CD4-positive, alpha-beta T cell treated with Interleukin-12 subunit alpha and Interleukin-12 subunit beta, for 1 hour (primary cell): ENCODE measurements at places on chromosomes 13 and 19.

DNA sequence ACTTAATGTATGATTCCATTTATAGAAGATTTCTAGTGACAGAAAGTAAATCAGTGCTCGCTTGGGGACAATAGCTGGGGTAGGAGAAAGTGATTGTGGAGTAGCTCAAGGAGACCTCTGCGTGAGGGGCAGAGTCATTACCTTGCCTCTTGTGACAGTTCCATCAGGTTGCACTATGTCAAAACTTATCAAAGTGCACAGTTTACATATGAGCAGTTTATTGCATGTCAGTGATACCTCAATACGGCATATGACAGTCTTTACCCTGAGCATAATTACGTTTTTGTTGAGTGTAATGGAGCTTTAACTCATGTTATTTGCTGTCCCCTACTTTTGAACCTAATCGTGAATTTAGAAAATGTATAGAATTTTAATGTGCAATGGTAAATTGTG, 15.0 kb downstream of the ARHGEF7 start:
- DNase-seq: no peak

GRCh38 chr19:50870417-50871089, 2.7 kb upstream of the KLK2 start:
- DNase-seq: no peak

DNA sequence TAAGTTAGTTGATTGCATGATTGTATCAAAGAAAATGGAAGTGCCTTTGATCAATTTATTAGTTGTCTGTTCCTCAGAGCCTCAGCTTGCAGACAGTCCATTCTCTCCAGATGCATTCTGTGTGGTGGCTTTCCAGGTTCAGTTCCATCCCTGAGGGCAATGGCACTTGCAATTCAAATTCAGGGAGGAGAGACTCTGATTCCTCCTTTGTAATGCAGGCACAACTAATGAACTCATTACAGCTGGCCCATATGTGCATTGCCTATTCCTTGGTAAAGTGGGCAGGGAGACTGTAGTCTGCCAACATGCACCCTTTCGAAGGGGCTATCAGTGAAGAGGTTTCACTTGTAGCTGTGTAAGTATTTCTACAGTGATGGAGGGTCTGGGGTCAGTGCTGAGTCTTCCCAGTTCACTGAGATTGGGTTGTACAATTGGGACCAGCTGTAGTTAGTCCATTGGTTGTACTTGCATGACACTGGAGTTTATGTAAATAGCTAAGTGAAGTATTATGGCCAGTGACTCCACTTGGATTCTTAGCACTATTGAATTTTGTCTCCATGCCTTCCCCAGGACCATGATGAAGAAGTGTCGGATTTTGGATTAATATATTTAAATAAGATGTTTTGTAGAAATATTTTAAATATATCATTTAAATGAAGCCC, 401.7 kb downstream of the GPC6 start:
- no peak for DNase-seq

DNA sequence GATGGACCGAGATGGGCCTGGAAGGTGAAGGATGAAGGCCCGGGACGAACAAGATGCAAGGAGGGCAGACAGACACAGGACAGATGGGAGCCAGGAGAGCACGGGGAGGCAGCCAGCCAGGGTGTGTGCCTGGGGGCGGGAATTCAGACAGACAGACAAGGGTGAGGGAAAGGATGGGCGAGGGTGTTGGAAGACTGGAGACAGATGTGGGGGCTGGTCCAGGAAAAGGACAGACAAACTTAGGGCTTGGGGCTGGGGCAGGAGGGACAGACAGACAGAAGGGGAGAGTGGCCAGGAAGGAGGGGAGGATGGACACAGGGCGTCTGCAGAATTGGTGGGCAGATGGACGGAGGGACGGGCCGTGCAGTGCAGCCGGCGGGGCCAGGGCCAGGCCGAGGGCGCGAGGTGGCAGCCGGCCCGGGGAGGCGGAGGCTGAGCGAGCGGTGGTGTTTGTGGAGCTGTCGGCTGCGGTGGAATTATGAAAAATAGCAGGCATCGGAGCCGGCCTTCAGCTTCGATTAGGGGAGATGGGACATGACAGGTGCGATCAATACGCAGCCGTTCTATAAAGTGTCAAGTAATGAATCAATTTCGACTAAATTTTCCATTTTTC, 4.6 kb upstream of the ERFL start:
- DNase-seq: no peak

DNA sequence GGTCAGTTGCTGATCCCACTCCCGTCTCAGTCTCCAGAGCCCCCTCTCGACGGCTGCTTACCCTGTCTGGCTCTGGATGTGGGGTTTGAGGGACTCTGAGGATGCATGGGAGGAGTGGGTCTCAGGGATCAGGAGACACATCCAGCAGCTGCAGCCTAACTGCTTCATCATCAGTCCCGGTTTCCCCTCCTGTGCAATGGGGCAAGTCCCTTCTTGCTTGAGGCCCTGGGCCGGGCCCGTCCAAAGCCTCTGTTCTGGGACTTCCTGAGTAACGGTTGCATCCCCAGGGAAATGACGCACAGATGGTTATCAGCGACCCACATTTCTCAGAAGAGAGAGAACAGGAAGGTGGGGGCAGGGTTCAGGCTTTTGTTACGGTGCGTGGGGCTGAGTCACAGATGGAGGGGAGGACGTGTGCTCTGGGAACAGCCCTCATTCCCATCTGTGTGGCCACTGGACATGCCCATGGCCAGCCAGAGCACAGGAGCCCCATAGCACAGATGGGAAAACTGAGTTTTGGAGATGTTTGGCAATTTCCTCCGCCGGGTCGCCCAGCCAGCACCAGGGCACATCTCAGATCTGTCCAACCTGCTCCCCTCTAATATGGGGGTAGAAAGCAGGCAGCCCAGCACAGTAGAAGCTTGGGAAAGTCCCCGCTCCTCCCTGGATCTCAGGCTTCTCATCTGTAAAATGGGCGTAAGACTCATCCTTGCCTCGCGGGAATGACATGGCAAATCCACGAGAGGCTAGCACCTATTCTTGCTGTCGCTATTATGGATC, 19.3 kb downstream of the GNA15 start:
- peak; percentile 88 for DNase-seq

DNA sequence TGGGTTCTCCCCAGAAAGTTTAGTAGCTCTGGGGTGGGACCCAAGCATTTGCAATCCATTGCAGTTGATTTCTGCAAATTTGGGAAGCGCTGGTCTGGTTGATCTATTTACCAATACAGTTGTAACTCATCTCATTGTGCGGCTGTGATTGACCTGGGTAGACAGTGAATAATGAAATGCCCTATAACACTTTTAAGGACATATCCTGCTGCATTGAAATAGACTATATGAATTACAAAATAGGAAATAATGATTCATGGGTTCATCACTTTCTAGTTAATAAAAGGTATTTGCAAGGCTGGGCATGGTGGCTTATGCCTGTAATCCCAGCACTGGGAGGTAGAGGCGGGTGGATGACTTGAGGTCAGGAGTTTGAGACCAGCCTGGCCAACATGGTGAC, 59.0 kb upstream of the FARP1 start:
- no peak for DNase-seq

DNA sequence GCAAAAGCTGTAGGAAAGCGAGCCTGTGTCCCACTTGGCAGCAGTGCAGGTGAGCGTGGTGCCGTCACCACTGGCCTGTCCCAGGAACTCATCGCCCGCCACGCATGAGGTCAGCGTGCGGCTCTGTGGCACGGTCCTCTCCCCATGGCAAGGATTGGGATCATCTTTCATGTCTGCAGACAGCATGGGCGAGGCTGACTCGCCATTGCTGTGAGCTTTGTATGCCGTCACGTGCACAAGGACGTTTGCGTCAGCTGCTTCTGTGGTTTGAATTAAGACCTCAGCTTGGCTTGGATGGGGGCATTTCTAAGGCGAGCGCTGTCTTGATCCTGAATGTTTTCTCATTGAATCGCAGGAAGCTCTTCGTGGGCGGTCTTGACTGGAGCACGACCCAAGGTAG, 9.8 kb downstream of the DAZAP1 start:
- no peak for DNase-seq

- no peak for DNase-seq
These were observed 20.3 kb downstream of the CHST8 start for GRCh38 chr19:33641956-33642498.

GRCh38 chr13:113158946-113159345, 498 bp downstream of the PROZ start:
- no peak for DNase-seq

DNA sequence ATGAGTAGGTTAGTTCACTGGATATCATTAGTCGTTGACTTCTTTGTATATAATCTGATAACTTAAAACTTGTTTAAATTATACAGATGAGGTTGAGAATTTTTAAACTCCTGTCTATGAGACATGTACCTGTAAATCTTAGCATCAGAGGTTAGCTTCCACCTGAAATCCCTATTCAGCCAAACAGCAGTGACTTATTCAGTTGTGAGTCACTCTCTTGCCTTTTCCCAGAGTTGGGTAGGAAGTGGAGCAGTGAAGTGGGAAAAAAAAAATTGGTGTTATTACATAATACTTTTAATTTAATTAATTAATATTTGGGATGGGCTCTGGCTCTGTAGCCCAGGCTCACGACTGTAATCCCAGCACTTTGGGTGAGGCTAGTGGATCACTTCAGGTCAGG, 32.9 kb downstream of the ZNF701 start:
- DNase-seq: no peak

GRCh38 chr19:7624810-7625209, 4.5 kb downstream of the XAB2 start:
- DNase-seq: no peak

- DNase-seq: no peak
These were observed 42.0 kb upstream of the RXFP2 start for GRCh38 chr13:31697290-31697689.

DNA sequence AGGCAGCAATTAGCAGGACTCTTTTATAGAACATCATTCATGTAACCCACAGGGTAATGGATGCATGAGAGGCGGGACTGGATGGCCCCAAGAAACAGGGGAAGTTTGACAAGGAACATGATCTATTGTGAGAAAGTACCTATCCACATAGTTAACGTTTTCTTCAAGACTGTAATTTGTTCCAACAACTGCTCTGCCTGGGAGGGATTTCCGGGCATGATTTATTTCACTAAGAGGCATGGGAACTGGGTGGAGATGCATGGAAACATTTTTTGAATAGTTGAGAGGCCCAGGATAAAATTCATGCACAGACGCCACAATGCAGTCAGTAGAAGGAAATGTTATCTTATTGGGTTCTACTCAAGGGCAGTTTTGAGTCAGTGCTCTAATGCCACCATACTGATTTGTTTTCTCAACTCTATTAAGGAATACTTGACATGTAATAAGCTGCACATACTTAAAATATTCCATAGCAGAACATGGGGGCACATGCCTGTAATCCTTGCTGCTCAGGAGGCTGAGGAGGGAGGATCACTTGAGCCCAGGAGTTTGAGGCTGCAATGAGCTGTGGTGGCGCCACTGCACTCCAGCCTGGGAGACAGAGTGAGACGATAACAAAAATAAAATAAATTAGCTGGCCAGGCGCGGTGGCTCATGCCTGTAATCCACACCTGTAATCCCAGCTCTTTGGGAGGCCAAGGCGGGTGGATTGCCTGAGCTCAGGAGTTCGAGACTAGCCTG, 9.9 kb upstream of the ATG4D start:
- DNase-seq: no peak

GRCh38 chr13:112074139-112074865, 7.4 kb downstream of the SOX1 start:
- DNase-seq: no peak

DNA sequence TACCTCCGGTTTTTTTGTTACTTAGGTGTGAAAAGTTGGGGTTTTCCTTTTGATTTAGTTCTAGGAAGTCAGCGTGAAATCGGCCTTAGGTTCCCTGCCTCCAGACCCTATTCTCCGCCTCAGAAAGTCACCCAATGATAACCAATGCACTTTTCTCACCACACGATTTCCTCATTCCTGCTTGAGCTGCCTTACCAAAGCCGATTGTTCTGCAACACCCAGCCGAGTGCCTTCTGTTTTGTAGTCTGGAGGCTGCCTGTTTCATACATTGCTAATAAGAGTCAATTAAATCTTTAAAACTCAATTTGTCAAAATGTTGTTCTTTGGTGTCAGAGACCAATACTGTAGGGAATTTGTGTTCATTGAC, 39.7 kb downstream of the GJA3 start:
- DNase-seq: no peak

DNA sequence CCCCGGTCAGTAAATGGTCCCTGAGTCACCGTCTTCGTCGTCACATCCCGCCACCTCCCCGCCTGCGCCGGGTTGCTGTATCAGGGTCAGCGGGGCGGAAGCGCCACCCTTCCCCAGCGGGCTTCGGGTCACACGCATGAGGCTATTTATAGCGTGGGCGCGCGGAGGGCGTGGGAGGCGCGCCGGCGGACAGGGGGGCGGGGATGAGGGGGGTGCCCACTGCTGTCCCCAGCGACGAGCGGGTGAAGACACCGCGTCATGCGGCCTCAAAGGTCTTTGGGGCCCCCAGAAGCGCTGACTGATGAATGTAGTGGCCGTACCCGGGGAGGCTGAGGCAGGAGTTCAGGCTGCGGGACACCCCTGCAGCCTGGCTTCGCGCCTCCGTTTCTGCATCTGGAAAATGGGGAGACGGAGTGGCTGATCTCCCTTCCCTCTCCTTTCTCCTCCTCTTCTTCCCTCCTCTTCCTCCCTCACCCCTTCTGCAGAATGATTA, 7.9 kb downstream of the UNC13A start:
- DNase-seq: peak; percentile 62

DNA sequence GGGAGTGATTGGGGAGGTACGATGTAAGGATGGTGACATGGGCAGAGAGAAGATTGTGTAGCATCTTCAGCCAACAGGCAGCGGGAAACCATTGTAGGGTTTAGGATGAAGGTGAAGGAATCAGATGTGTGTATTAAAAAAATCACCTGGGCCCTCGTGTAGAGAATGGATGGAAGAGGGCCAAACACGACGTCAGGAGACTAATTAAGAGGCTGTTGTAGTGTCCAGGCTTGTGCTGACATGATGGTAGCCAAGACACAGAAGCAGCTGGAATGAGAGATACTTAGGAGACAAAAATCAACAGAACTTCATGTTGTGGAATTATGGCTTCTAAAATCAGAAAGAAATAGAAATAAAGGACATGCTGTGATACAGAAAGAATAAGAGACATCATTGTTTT, 41.2 kb upstream of the ARGLU1 start:
- DNase-seq: no peak

DNA sequence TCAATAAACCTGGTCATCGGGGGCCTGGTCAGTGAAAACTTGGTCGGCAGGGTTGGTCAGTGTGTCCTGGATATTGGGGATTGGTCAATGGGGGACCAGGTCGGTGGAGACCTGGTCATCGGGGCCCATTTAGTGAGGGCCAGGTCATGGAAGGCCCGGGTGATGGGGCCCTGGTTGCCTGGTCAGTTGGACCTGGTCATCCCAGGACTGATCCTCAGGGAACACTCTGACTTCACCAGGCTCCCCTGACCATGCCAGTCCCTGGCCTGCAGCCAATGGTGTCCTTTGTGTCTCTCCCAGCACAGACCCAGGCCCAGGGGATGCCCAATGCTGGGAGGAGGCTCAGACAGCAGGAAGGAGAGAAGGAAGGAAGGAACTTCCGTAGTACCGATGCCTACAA, 42.1 kb upstream of the TPM4 start:
- DNase-seq: no peak

GRCh38 chr19:18440415-18440877, 2.5 kb upstream of the ISYNA1 start:
- peak; percentile 50 for DNase-seq

- peak; percentile 34 for DNase-seq
These were observed 20.5 kb downstream of the DZIP1 start for GRCh38 chr13:95624020-95624419.

- DNase-seq: no peak
These were observed 10.4 kb downstream of the MYO1F start for GRCh38 chr19:8566855-8567254.
